ENCODE measurements at places on chromosomes 5 and 9.

DNA sequence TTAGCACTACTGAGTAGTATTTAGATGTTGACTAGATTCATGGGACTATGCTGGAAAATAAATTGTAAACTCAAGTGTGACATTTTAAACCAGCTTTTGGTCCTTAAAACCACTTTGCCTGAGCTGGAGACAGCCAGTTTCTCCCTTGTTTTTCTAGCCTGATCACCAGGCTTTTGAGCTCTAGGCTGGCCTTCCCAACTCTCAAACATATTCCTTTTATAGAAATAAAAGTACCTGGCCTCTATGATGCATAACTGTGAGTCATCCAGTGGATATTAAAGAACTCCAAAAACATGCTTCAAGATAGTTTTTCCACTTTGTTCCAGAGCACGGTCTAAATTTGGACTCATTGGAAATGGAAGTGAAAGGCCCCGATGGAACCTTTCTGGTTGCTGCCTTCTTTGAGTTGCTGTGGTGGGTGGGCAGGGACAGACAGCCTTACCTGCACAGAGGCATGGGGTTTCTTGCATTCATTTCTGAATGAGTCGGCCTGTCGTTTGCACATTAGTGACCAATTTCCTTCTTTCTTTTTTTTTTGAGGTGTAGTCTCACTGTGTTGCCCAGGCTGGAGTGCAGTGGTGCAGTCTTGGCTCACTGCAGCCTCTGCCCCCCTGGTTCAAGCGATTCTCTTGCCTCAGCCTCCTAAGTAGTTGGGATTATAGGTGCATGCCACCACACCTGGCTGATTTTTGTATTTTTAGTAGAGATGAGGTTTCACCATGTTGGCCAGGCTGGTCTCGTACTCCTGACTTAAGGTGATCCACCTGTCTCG lies 43.1 kb downstream of the TRIO start:
- no peak for DNase-seq

DNA sequence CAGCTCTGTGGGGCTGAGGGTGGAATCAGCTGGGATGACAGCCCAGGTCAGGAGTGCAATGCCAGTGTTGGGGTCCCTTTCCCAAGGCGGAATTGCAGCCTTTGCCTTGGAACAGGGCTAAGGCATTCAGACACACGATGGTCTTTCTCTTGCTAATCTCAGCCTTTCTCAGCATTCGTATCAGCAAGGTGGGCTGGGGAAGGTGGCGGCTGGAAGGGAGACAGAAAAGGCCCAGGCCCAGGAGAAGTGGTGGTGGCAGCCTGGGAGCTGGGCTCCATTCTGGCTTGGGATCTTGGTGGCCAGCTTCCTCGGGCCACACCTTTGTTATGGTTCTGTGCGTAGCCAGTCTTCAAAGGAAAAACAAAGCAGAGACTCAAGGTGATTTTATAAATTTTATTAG lies 1.1 kb upstream of the ARHGEF28 start:
- DNase-seq, result no peak

GRCh38 chr9:122656378-122656777 lies 1.0 kb downstream of the OR1B1 start:
- DNase-seq, result no peak

DNA sequence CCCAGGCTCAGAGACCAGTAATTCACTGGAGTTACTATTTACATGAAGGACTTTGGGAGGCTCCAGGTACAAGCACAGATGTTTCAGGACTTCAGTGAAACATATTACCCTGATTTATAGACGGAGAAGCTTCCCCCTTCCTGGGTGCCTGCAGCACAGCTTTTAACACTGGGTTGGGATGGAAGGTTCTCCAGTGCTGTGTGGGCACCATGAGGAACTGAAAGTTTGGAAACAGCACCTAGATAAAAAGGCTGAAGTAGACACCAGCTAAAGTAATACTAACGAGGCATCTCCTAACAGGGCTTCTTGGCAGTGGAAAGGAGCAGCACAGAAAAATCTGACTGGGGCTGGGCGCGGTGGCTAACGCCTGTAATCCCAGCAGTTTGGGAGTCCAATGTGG lies 70.7 kb downstream of the GCNT1 start:
- DNase-seq, result no peak

DNA sequence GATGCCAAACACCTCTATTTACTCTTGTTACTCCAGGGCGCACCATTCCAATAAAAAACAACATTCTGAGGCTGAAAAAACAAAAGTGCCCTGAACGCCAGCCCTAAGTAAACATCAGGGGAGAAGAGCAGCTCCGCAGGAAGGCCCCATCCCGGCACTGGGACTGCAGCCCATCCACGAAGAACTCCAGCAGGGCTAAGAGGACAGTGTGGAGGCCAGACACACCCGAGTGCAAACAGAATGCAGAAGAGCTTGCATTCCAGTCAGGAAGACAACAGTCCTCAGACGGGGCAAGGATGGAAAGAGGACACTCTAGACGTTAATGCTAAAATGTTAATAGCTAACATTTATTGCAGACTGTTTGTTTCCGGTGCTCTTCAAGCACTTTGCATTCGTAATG lies 33.0 kb downstream of the FAM240B start:
- no peak for DNase-seq
